Prostate gland (tissue), 2 donors: ENCODE measurements at places on chromosomes 13 and 19.
A peak's percentile ranks its signal among the peaks of the same experiment; 100 is the strongest.

DNA sequence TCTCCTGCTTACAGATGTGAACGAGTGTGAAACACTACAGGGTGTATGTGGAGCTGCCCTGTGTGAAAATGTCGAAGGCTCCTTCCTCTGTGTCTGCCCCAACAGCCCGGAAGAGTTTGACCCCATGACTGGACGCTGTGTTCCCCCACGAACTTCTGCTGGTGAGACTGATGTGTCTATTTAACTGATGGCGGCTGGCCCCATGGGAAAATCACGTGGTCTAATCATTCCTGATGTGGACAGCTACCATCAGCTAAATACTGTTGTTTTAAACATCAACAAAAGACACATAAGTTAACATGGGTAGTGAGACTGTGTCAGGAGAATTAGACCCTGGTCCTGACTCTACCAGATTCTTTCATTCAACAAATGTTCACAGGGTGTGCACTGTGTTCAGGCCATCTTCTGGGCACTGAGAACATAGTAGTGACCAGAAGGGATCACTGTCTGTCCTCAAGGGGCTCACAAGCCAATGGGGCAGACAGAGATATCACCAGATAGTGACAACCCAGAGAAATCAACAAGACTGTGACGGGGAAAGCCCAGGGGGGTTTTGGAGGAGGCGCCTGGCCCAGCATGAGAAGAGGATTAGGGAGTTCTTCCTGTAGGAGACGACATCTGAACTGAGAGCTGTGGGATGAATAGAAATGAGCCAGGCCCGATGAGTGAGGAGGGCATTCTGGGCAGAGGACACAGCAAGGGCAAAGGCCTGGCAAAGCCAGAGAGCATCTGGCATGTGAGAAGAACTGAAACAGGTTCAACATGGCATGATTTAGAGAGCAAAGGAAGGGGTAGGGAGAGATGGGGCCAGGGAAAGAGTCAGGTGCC lies 18.4 kb downstream of the LTBP4 start:
- no peak for DNase-seq

GRCh38 chr13:85031771-85032170 lies 767.4 kb downstream of the SLITRK6 start:
- DNase-seq: no peak

DNA sequence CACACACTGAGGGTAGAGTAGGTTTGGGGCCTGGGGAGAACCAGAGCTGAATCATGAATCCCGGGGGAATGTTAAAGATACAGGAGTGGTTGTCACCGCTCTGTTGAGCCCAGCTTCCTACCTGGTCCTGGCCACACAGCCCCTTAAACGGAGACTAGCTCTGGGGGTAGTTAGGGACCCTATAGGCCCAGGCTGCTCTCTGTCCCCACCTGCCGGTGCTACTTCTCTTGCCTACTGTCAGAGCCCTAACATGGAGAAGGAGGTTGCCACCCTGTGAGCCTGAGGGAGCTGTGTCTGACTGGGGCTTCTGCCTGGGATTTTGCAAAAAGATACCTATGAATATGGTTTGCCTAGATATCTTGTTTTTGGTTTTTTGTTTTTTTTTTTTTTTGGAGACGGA lies 36.6 kb upstream of the ZNF429 start:
- DNase-seq: no peak

GRCh38 chr13:97249796-97250495 lies 27.8 kb downstream of the MBNL2 start:
- DNase-seq: no peak

GRCh38 chr13:104759069-104759468 lies 1692.9 kb upstream of the SLC10A2 start:
- DNase-seq: no peak

DNA sequence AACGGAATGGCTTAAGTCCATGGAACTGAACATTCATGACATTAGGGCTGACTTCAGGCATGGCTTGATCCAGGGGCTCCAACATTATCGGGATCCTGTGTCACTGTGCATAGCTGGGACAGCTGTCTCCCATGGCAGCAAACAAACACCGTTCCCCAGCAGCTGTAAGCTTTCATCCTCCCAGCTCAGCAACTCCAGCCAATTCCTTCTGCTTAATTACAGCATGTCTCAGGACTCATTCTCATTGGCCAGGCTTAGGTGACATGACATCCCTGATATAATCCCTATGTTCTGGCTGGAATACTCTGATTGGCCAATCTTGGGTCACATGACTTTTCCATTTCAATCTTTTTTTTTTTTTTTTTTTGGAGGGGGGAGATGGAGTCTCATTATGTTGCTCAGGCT lies 10.9 kb upstream of the TLE5 start:
- no peak for DNase-seq

DNA sequence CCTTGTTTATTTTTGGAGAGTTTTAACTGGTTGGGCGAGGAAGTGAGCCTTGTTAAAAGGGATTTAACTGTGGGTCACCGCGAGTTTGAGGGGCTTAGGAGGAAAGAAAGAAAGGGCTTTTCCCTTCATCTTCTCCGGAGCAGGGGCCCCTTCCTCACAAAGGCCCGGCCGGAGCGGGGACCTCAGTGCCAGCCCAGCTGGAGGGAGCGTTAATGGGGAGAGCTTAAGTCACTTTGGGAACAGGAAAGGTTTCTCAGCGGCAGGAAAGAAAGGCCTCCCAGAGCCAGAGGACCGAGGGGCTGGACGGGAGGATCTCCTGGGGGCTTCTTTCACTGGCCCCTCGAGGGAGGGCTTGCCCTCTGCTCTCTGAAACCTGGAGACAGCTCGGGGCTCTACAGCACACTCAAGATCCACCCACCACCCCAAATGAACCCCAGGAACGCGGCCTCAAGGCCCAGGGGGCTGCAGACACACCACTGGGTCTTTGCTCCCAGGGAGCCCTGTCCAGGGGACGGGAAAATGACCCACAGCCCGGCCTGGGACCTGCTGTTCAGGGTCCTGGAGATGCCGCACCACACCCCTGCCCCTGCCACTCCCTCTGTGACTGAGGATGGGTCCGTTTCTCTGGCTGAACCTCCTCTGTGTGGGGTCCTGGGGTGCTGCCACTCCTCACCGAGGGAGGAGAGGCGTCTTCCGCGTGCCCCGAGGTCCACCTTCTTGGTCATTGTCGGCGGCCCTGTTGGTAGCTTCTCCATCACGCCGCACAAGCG lies 128.3 kb downstream of the URI1 start:
- no peak for DNase-seq

DNA sequence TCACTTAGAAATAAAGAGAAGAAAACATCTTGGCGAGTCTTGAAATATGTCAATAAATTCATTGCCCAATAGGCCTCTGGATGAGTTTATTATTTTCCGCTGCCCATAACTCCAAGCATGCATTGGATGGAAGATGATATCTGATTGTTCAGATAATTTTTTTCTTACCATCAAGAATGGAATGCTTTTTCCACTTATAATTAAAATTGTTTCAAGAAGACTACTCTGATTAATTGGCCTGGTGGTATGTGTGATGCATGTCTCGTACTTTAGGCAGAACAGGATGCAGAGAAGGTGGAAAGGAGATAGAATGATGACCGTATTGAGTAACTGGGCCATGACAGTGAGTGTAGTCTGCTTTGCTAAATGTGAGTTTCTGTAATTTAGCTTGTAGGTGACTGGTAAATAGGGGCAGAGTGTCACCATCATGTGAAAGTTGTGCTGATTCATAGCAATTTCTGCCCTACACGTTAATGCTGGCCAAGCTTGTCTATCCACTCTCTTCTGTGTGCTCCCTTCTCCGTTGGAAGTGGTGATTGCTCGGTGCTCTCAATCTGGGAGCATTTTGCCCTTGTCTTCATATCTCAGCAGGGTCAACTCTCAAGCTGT lies 13.5 kb upstream of the SPATA13 start:
- DNase-seq: no peak

GRCh38 chr13:65722506-65722905 lies 1507.6 kb downstream of the PCDH9 start:
- DNase-seq: no peak

DNA sequence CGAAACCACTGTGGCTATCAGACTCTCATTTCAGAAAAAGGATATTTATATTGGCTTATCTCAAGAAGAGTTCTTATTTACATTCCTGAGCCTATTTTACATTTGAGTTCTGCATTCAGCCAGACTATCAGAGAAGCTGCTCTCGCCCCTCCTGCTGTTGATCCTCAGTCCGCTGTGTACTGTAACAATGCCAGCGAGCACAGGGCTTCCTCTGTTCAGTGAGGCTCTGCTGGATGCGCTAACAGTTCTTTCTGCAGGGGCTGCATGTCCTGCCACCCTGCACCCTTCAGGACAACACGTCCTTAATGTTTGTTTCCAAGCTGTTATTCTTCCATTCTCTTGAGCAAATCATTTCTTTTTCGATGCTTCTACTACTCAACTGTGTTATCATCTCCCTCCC lies 463.7 kb upstream of the SGCG start:
- DNase-seq: no peak

- no peak for DNase-seq
These were observed at the start of gene KCNJ14 for GRCh38 chr19:48455171-48455907. KCNJ14 (plus strand) TSS chr19:48455574; CDS start chr19:48461725, 6,151 bp downstream.

- no peak for DNase-seq
These were observed 275.2 kb upstream of the EDNRB start for GRCh38 chr13:78193846-78194245.

GRCh38 chr13:100197591-100198365 lies 108.9 kb downstream of the PCCA start:
- DNase-seq: peak; percentile 50

DNA sequence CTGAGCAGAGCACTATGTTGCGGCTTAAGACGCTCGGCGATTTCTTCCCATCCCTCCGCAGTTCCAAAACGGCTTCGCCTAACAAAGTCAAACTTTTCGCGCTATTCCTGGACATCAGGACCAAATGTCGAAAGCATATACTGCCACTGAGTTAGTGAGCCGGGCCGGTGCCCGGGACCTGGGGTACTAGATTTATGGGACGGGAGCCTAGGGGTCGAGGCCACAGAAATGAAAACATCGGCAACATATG lies 699 bp downstream of the RCBTB2 start:
- no peak for DNase-seq

DNA sequence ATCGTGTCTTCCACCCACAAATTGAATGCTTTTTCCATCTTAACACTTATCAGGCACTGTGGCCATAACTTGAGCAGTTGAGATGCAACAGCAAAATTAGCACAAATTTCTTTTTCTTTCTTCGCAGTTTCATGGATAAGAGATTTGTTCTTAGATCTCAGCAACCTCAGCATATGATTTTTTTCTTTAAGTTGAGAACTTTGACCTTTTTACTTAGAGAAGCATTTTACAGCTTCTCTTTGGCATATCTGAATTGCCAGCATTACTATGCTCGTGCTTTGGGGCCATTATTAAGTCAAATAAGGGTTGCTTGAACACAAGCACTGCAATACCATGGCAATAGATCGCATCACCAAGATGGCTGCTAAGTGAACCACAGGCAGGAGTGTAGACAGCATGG lies 16.1 kb downstream of the USPL1 start:
- DNase-seq: no peak

GRCh38 chr19:16125737-16126495 lies 14.2 kb downstream of the RAB8A start:
- DNase-seq: no peak

DNA sequence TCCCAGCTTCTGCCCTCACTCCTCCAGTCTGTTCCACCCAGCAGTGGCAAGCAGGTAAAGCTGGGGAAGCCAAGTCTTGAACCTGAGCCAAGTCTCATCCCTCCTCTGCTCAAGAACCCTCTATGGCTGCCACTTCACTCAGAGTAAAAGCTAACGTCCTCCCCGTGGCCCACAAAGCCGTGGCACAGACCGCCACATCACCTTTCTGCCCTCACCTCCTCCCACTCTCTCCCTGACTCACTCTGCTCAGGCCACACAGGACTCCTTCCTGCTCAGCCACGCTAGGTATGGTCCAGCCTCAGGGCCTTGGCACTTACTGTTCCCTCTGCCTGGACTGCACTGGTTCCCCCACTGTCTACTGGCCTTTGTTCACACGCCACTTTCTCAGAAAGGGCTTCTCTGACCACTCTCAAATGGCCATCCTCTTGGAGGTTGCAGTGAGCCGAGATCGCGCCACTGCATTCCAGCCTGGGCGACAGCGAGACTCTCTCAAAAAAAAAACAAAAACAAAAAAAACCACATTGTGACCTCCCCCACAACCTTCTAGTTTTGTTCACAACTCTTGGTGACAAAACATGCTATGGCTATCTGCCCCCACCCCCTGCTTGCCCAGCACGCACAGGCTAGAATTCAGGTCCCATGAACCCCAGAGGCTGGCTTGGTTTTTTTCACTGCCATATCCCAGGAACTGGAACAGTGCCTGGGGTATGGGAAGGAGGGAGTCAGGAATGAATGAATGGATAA lies 15.8 kb downstream of the NDUFB7 start:
- no peak for DNase-seq
